ENCODE measurements at places on chromosomes 7 and 10.
A peak's percentile ranks its signal among the peaks of the same experiment; 100 is the strongest.

DNA sequence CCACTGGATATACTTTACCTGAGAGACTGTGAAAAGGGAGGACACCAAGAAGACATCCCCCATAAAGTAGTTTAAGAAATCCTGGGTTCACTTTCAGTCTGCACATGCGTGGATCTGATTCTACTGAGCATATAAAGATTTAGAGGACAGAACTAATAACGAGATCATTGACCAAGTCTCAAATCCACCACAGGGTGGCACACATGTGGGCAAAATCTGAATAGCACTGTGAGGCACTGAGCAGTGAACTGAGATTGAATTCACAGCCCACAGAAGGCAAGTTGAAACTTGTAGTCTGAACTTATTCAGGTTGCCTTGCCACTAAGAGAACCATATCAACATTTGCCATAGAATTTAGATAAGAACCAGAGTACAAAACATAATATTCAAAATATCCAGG is 818.6 kb downstream of the GRID1 start:
- H3K4me1 ChIP-seq: no peaks in the 10 kb centered on the region
- H3K27ac ChIP-seq: no peak overlapping the region
- no peaks in the 10 kb centered on the region for H3K27me3 ChIP-seq

DNA sequence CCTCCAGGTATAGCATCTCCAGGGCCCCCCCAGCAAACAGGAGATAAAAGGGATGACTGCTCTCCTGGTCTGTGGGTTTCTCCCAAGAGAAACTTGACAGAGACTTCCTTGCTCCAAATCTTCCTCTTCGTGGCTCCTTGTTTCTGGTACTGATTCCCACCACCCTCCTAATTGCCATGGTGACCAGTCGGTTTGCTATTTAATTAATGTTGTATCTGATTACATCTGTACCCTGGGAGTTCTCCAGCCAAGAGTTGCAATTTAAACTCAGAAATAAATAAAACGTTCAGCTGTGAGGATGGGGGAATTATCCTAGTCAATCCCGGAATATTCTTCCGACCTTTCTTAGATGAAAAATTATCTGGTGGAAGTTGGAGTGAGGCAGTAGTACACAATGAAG is 264.7 kb downstream of the PAXIP1 start:
- no peaks in the 10 kb centered on the region for H3K36me3 ChIP-seq
- no peak overlapping the region for H3K4me3 ChIP-seq
- no peaks in the 10 kb centered on the region for H3K4me1 ChIP-seq

DNA sequence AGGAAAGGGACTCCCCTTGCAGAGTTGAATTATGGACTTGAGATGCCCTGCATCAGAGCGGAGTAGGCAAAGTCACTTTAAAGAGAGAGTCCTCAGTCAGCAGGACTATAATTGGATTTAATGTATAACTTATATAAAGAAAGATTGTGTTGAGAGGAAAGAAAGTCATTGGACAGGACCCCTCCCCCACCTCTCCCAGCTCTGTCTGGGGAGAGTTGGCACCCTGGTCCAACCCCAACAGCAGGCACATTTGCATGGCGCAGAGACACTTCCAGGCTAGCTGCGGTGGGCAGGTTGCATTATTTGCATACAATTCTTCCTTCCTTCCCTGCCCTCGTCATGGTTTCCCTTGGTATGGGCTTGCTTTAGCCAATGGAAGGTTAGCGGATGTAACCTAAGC is 46.1 kb upstream of the NPTX2 start:
- H3K36me3 ChIP-seq: no peaks in the 10 kb centered on the region
- no peaks in the 10 kb centered on the region for H3K27me3 ChIP-seq
- peak overlapping the region; percentile 88 for H3K27ac ChIP-seq

GRCh38 chr10:84478679-84479078 is 150.3 kb downstream of the CCSER2 start:
- DNase-seq: no peak
- no peak overlapping the region for H3K4me3 ChIP-seq
- H3K36me3 ChIP-seq: no peaks in the 10 kb centered on the region
- H3K27me3 ChIP-seq: no peaks in the 10 kb centered on the region
- no peak overlapping the region for H3K27ac ChIP-seq

GRCh38 chr7:111729483-111729882 is 167.2 kb upstream of the IMMP2L start:
- H3K36me3 ChIP-seq: no peaks in the 10 kb centered on the region
- no peak overlapping the region for H3K4me3 ChIP-seq
- no peak overlapping the region for H3K27ac ChIP-seq
- H3K4me1 ChIP-seq: no peaks in the 10 kb centered on the region

GRCh38 chr7:30188811-30189210 is 54.0 kb downstream of the MTURN start:
- no peaks in the 10 kb centered on the region for H3K36me3 ChIP-seq
- DNase-seq: no peak
- no peak overlapping the region for H3K4me3 ChIP-seq
- H3K27me3 ChIP-seq: no peaks in the 10 kb centered on the region

- H3K36me3 ChIP-seq: no peaks in the 10 kb centered on the region
- H3K4me1 ChIP-seq: no peaks in the 10 kb centered on the region
- no peaks in the 10 kb centered on the region for H3K27me3 ChIP-seq
- H3K4me3 ChIP-seq: no peak overlapping the region
- no peak for DNase-seq
- no peak overlapping the region for H3K27ac ChIP-seq
Measured at GRCh38 chr7:83517035-83517700, 131.8 kb downstream of the SEMA3E start.

DNA sequence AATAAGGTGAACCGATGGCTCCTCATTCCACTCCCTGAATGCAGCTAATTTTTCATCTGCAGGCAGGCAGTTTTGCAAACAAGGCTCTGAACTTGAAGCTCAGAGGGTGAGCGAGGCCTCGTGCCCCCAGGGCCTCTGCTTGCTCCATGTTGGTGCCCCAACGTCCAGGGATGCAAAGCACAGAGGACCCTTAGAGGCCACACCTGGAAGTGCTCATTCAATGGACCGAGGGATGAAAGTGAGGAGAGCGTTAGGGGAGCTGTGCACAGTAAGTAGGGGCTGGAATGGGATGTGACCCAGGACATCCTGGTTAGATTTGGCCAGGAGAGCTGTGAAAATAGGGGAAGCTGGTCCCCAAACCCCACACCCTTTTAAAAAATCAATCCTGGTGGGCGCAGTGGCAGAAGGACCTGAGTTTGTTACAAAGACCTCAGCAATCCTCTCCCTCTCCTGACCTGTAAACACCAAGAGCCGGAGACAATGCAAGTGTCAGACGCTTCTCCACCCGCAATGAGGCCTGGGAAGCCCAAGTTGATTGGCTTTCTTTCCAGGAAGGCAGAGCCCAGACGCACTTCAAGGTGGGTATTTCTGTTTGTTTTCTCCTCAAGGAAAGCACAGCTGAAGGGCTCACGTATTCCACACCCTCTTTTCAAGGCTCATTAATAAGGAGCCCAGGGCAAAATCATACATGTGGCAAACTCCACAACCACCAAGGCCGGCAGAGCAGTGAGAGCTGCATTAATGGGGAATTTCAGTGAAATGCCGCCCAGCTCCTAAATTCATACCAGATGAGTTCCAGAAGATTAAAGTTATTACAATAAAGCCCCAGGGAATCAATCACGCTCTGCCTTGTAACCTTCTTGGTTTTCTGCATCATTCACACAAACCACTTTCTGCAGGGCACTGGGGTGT is 14.1 kb upstream of the CXCL12 start:
- no peaks in the 10 kb centered on the region for H3K4me1 ChIP-seq
- DNase-seq: no peak
- no peaks in the 10 kb centered on the region for H3K27me3 ChIP-seq
- H3K27ac ChIP-seq: no peak overlapping the region
- H3K36me3 ChIP-seq: no peaks in the 10 kb centered on the region
- no peak overlapping the region for H3K4me3 ChIP-seq

DNA sequence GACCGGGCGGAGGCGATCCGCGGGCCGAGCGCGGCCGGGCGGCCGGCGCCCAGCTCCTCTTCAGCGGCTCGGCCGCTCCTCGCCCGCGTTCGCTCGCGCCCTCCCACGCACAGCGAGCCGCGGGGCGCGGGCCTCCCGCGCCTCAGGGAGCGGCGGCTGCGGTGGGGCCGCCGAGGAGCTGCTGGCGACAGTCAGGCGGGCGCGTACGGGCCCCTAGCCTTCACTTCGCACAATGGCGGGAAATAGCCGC is at the start of gene MCMBP:
TSS of gene MCMBP (minus strand) at position 234 of the 250 bp plus-strand sequence. CDS start 259 bp downstream, outside the sequence.
- peaks cover 8% of the 10 kb centered on the region for H3K4me1 ChIP-seq
- DNase-seq: no peak
- no peaks in the 10 kb centered on the region for H3K27me3 ChIP-seq
- peak within 1 kb of the TSS; percentile 86 for H3K4me3 ChIP-seq

DNA sequence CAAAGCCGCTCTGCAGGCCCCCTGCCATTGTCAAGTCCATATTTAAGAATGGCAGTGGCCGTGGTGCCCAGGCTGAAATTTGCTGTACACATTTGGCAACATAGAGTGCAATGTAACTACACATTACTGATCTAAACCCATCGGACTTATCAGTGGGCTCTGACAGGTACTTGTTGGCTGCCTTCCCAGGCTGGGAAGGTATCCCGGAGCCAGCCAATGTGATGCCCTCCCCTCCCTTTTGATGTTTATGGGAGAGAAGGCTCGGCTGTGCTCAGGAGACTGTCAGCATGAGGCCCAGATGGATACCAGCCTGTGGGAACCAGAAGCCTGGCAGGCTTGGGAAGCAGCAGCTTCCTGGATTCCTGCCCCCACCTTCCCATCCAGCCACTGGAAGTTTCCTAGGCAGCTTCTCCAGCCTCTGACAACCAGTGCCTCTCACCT is 146.1 kb upstream of the TCF7L2 start:
- H3K4me1 ChIP-seq: no peaks in the 10 kb centered on the region
- no peaks in the 10 kb centered on the region for H3K27me3 ChIP-seq
- H3K27ac ChIP-seq: no peak overlapping the region
- H3K36me3 ChIP-seq: no peaks in the 10 kb centered on the region
- DNase-seq: no peak

DNA sequence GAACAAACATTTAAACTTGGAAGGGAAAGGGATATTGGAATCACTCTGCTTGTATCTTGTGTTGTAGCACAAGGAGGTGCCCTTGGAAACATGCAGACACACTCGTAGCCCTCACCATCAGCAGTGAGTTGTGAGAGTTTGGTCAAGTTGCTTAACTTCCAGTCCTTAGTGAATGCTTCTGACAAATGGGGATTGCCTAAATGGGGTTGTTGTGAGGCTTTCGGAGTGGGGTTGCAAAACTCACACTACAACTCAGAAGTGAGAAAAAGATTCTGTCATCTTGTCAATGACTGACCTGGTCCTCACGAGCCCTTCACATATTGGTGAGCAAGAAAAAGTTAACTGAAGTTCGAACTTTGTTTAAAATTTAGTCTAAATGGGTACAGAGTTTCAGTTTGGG is 29.0 kb upstream of the GSDME start:
- H3K4me3 ChIP-seq: no peak overlapping the region
- H3K27ac ChIP-seq: no peak overlapping the region
- H3K27me3 ChIP-seq: no peaks in the 10 kb centered on the region
- H3K4me1 ChIP-seq: no peaks in the 10 kb centered on the region
- no peaks in the 10 kb centered on the region for H3K36me3 ChIP-seq

GRCh38 chr7:148773334-148773733 is 74.6 kb downstream of the CUL1 start:
- H3K4me1 ChIP-seq: no peaks in the 10 kb centered on the region
- no peak overlapping the region for H3K4me3 ChIP-seq
- H3K27ac ChIP-seq: no peak overlapping the region
- no peaks in the 10 kb centered on the region for H3K27me3 ChIP-seq
- DNase-seq: no peak

DNA sequence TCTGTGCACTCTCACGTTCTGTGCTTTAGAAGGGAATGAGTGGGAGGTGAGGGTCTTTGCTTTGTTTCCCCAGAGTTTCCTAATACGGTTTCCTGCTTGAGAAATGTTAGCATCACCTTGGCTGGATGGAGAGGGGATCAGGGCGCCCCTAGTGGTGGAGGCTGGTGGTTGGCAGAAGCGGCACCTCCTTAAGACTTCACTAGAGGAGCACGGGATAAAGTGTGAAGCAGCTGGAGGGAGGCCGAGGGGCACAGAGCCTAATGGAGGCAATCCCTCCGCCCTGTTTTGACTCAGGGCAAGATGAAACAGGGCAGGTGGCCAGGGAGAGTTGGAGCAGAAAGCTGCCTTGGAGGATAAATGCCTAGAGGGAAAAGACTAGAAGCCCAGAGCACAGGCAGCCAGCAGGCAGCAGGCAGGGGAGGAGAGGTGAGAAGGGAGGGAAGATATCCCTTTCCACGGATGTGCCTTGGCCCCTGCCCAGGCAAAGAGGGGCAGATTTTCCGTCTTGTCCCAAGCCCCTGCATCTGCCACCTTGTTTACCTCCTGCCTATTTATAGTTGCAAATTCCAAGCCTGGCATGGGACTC is 56.0 kb upstream of the BTRC start:
- H3K4me1 ChIP-seq: peaks cover 4% of the 10 kb centered on the region
- DNase-seq: peak; percentile 83
- H3K4me3 ChIP-seq: no peak overlapping the region

- DNase-seq: no peak
- H3K4me3 ChIP-seq: no peak overlapping the region
- no peaks in the 10 kb centered on the region for H3K36me3 ChIP-seq
- H3K27me3 ChIP-seq: no peaks in the 10 kb centered on the region
Measured at GRCh38 chr10:89236226-89236797, 15.3 kb downstream of the LIPA start.

DNA sequence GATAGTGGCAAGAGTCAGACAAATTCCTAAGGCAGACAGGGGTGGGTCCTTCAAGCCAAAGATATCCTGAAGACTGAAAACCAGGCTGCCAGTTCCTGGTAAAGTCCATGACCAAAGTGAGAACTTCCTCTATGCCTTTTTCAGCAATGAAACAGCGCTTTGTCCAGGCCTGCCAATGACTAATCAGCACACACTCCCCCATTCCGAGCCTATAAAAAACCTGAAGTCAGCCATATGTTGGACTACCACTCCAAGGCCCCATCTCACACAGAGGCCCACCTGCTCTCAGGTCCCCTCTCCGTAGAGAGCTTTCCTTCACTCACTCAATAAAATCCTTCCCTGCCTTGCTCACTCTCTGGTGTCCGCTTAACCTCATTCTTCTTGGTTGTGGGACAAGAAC is 402.2 kb downstream of the ANKRD7 start:
- H3K36me3 ChIP-seq: no peaks in the 10 kb centered on the region
- no peak for DNase-seq
- H3K4me1 ChIP-seq: no peaks in the 10 kb centered on the region
- no peaks in the 10 kb centered on the region for H3K27me3 ChIP-seq
- H3K27ac ChIP-seq: no peak overlapping the region

GRCh38 chr7:91632234-91632940 is 248.1 kb downstream of the MTERF1 start:
- no peaks in the 10 kb centered on the region for H3K27me3 ChIP-seq
- H3K36me3 ChIP-seq: no peaks in the 10 kb centered on the region
- no peak overlapping the region for H3K27ac ChIP-seq
- no peak overlapping the region for H3K4me3 ChIP-seq
- no peak for DNase-seq

- H3K27me3 ChIP-seq: no peaks in the 10 kb centered on the region
- no peak overlapping the region for H3K4me3 ChIP-seq
- no peaks in the 10 kb centered on the region for H3K4me1 ChIP-seq
- no peak overlapping the region for H3K27ac ChIP-seq
- H3K36me3 ChIP-seq: no peaks in the 10 kb centered on the region
Measured at GRCh38 chr7:21642422-21642821, 99.6 kb downstream of the DNAH11 start.

Measured in testis (tissue), 5 donors.